ENCODE measurements at places on chromosomes 5 and 9.

GRCh38 chr9:108434502-108434901, 421.3 kb downstream of the ACTL7B start:
- DNase-seq, result no peak

DNA sequence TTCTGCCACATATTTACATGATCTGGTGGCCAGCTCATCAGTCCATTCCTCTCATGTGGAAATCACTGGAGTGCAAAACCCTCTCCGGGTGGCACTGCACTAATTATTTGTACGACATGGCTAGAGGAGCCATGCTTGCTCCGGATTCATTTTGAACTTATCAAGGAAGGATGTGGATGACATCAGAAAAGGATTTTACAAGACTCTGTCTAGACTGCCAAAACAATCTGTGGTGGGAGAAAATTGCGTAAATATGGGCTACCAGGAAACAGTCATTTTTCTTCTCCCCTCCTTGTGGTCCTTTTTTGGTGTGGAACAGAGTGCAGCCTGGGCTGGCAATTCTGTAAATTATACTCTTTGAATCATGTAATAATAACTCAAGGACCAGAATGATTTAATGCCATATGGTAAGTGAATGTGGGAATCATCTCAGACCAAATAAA, 123.4 kb upstream of the IFNE start:
- DNase-seq, result no peak

DNA sequence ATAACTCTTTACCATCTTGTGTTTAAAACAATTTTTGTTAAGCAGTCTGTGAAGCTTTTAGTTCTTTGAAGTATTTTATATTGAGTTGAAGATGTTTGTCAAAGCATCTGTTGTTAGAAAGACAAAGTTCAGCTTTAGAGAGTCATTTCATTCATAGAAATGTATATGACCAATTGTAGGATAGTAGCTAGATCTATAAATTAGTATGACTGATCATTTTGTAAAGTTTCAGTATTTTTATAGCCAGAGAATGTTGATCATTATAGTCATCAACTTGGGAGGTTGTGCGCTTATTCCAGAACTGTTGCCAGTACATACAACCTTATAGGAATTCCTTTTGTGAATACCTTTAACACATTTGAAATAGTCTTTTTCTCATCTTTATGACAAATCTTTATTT, 5.2 kb downstream of the NIPBL start:
- DNase-seq, result no peak

DNA sequence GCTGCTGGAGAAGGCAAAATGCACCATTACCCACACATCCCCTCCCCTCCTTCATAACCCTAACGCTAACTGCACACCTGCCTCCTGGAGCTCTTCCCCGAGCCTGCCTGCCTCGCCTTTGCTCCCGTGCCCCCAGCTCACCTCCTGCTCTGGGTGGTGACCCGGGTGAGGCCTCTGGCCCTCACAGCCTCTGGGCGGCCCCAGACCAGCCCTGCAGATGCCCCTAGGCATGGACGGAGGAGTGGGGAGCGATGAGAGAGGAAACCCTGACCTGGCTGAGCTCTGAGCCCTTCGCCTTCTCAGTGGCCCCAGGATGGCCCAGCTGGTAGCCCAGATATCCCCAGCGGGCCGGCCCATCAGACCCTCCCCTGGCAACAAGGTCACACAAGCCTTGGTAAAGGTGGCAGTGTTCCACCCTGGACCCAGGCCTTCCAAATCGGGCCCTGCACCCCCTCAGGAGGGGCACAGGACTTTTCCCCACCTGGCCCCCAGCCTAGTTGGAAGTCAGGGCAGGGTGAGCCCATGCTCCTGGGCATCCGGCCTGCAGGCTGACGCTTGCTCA, 14.5 kb upstream of the CAMSAP1 start:
- DNase-seq, result no peak

DNA sequence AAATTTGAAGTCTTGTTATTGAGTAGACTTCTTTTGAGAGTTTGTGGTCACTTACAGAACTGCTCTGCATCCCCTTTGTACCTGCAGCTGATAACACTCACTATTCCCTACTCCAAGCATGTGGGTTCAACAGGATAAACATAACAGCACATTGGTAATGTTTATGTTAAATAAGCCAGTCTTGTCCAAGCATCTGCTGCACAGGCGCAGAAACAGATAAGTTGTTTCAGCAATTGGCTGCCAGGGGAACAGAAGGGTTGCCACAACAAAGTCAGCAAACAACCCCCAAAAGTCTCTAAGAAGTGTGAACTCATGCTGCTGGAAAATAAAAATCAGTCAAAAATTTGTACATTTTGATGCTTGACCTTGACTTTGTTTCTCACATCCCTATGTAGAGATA, 174.6 kb downstream of the GDNF start:
- DNase-seq, result no peak

DNA sequence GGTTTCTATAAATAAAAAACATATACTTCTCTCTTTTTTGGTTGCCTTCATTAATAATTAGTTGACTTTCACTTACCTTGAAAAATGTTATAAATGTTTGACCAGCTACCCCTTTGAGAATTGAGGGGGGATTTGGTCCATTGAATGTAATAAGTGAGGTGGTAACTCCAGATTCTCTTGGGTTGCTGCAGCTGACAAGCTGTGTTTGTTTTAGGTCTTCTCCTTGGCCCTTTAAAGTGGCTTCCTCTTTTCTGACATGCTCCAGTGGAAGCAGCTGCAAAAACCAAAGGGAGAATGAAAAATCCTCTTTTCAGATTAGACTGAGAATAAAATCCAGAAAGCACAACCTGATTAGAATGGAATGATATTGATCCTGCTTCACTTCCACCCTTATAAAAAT, 410.5 kb downstream of the TMEM38B start:
- DNase-seq, result no peak

DNA sequence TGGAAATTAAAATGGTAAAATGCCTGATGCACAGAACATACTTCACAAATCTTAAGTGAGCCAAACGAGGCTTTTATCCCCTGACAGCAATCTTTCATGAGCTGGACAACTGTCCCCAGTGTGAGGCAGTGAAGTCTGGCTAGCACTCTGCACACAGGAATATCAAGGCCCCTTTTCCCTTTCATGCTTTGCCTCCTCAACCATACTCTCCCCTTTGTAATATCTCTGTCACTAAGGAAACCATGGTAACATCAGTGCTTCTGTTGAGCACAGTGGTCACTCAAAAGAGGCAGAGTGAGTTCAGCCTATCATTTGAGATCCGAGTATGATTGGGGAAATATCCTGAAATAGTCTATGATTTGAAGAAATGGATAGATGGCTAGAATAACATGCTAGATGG, 318.3 kb downstream of the ENC1 start:
- DNase-seq, result no peak

- DNase-seq, result no peak
These were observed 1115.5 kb downstream of the TAF11L14 start for GRCh38 chr5:18749763-18750162.

- no peak for DNase-seq
These were observed 90.0 kb downstream of the ANXA2R start for GRCh38 chr5:42950116-42950455.

GRCh38 chr5:59236448-59236847, 653.6 kb downstream of the RAB3C start:
- DNase-seq, result no peak

GRCh38 chr9:117795271-117795670, 91.1 kb downstream of the TLR4 start:
- DNase-seq, result no peak

GRCh38 chr9:111187376-111187775, 142.6 kb downstream of the OR2K2 start:
- no peak for DNase-seq

- no peak for DNase-seq
These were observed 125.1 kb downstream of the ESM1 start for GRCh38 chr5:54860321-54860720.

DNA sequence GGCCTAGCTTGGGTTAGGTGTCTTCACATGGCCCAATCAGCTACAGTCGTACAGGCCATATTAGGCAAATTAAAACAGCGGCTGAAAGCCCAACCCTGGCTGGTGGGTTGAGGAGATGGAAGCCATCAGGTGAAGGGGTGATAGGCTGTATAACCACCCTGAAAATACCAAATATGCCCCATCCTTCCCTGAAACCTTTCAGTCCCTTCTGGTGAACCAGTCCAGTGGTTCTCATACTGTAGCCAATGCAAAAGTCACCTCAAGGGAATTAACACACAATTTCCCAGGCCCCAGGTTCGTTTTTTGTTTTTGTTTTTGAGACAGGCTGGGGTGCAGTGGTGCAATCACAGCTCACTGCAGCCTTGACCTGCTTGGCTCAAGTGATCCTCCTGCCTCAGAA, 19.8 kb upstream of the KCNV2 start:
- no peak for DNase-seq

- DNase-seq, result no peak
These were observed 649.1 kb downstream of the BNC2 start for GRCh38 chr9:16221366-16221765.

DNA sequence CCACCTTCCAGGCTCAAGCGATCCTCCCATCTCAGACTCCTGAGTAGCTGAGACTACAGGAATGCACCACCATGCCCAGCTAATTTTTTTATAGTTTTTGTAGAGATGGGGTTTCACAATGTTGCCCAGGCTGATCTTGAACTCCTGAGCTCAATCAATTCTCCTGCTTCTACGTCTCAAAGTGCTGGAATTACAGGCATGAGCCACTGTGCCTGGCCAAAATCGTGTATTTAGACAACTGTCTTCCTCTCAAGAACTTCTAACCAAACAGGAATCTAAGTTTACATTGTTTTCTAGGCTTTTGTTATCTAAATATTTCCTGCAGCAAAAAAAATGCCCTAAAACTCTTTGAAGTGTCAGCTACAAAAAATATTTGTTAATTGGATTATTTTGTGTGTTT, 78.8 kb downstream of the NLN start:
- DNase-seq, result no peak

GRCh38 chr5:178282391-178282790, 49.8 kb upstream of the PHYKPL start:
- no peak for DNase-seq

DNA sequence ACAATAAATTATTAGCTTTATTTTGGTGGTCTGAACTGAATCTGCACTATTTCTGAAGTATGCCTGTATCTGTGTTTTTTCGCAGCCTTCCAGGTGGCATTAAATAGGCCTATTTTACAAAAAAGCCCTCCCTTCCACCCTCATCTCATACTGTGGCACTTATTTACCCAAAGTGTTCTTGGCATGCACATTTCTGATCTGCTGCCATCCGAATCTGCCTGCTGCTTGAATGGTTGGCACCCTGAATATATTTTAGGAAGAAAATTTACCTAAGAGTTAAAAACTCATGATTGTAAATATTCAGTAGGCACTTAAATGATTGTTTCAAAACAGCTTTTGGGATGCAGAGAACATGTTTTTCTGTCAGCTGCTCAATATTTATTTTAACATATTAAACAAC, 150.1 kb downstream of the SLC28A3 start:
- no peak for DNase-seq

DNA sequence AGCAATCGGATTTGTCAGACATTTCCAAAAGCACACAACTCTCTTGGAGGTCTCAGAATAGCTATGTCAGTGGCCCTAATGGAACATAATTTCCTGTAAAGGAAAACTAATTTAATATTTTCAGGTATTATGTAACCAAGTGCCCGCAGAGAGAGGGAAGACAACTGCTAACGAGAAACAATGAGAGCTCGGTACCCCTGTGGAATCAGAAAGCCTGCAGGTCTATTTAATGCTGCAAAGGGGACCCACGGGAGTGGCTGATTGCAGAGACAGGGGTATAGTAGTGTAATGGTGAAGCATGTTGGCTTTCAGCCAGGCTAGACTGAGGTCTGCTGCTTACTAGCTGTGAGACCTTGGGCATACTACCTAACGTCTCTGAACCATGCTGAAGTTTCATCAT, 508.1 kb upstream of the BRINP1 start:
- no peak for DNase-seq

DNA sequence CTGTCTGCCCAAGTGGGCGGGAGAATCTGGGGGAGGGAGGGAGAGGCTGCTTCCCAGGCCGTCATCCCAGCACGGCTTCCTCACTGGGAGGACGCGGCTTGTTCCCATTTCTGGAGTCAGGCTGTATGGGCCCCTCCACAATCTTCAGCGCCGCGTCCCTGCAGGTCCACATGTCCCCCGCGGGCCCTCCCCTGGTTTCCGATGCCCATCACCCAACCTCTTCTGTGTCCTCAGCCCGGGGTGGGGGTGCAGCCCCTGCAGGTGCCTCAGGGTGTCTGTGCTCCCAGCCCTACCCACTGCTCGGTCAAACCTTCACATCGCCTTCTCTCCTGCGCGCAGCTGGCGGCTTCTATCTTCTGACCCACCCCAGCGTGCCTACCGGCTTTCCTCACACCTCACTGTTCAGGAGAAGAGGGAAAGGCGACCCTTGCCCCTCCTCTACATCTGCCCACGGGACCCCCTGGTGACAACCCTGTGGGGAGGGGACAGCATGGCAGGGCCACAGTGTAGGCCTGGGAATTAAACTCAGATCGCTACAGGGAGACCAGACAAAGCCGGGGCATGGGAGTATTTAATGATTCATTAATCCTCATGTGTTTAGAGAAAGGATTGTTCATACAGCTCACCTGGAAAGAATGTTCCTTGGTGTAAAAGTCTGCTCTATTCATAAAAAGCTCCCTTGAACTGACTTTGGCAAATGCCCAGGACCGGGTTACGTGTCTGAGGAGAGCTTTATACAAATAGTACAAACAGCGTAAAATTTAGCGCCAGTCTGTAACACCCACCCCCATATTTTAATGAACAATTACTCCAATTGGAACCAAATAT, 145.1 kb downstream of the IRX1 start:
- no peak for DNase-seq

DNA sequence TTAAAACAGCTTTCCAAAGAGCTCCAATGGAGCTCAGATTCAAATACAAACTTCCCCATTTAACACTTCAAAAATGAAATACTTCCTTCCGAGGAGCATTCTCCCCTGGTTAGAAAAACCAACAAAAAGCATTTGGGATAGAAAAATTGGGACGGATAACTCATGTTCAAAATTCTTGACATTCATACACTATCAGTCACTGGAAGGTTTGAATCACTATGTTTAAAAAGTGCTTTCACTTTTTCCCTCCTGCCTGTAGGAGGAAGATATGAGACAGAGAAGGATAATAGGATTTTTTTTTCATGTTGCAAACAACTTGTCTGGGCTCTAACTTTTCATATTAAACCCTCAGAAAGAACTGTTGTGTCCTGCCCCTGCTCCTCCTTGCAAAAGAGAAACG, 412.0 kb downstream of the ACTL7B start:
- DNase-seq, result no peak

GRCh38 chr9:133609311-133610098, at the start of gene FAM163B:
Gene FAM163B (minus strand): TSS chr9:133609389. CDS start chr9:133580223, 29,166 bp downstream.
- peak; percentile 54 for DNase-seq

GRCh38 chr5:150243590-150243989, 46.0 kb downstream of the CAMK2A start:
- no peak for DNase-seq

All from CD4-positive, alpha-beta T cell treated with Interleukin-17A for 4 hours (primary cell).